ENCODE measurements at places on chromosomes 2 and 18.
A peak's percentile ranks its signal among the peaks of the same experiment; 100 is the strongest.

DNA sequence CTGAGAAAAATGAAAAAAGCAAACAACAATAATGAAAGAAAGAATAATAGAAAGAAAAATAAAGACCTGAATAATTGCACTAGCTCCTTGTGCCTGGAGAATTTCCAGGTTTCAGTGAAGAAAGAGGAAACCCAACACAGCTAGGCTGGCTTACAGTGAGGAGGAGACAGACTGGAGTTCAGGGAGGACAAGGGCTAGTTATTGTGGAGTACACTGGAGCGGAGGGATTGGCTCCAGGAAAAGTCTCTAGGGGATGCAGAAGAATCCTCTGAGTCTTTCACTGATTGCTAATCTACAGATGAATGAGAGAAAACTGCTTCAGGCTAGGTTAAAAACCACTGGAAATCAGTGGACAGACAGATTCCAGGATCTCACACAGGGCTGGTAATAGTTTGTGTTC, 163.6 kb upstream of the RBMS1 start:
- DNase-seq: no peak

GRCh38 chr2:198359308-198359707, 554.9 kb downstream of the PLCL1 start:
- DNase-seq: no peak

- DNase-seq: no peak
Observed at GRCh38 chr2:200525551-200525881, 491 bp upstream of the SGO2 start.

- no peak for DNase-seq
Observed at GRCh38 chr2:169397697-169398096, 35.4 kb upstream of the LRP2 start.

DNA sequence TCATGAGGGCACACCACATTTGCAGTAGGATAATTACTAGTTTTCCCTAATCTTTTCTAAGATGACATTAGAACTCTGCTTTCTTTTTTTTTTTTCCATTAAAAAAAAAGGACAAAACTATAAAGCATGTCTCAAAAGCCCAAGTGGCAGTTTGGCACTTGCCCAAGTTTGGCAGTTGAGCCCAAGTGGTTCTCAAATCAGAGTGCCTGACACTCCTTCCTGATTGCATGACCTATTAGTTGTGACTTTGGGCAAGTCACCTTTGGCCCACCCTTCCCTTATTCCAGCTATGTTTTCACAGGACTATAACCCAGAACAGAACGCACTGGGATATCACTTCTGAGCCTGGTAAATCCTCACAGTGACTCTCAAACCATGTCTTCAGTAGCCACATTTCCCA, 273.0 kb downstream of the CCDC85A start:
- no peak for DNase-seq

GRCh38 chr2:236555481-236555880, 14.1 kb upstream of the ACKR3 start:
- no peak for DNase-seq

DNA sequence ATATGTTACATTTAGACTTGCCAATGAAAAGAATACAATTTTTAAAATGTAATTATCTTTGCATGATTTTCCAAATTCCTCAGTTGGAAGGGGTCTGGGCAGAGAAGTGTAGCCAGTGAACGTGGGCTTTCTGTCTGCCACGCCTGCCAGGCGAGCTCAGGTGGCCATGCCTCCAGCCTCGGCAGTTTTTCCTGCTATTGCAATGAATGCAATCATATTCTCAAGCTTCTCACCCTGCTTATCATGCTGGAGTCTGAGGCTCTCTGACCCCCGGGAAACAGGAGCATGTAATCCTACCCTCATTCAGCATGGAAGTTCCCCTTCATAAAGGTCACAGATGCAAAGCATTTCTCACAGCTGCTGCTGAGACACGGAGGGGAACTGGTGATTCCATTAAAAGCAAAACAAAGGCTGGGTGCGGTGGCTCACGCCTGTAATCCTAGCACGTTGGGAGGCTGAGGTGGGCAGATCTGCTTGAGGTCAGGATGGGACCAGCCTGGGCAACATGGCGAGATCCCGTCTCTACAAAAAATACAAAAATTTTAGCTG, 154.8 kb downstream of the MBP start:
- DNase-seq: no peak

GRCh38 chr2:179441551-179441950, 176.9 kb upstream of the SESTD1 start:
- no peak for DNase-seq

DNA sequence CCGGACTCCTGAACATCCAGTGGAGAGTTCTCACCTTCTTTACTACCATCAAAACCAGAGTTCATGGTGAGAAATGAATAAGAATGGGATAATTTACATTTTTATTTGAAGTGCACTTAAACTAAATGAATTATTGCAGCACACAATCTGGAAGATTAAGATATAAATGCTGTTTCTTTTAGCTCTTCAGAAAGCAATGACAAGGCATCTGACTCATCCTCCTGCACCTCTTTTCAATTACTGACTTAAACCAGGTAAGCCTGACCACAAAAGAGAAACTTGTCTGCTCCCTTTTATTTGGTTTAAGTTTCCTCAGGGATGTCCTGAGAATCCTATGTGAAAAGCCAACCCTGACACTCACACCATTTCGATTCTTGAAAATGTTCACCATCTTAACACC, 720 bp upstream of the DSC2 start:
- no peak for DNase-seq

DNA sequence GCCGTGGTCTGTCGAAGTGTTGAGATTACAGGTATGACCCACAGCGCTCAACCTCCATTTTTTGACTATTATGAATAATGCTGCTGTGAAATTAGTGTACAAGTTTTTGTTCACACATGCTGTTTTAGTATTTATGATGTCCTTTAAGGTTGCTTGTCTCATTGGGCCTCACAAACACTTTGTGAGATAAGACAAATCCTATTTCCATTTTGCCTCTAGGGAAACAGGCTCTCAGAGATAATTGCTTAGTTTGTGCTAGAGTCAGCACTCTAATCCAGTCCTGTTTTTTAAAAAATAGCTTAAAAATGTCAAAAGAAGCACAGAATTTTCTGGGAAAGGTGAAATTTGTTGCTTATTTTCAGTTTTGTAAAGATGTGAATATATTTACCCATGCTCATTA, 43.3 kb upstream of the CUL3 start:
- no peak for DNase-seq

- peak; percentile 21 for DNase-seq
Observed at GRCh38 chr18:3217948-3218647, 1.7 kb downstream of the MYOM1 start.

- no peak for DNase-seq
Observed at GRCh38 chr2:196802401-196802800, 2.9 kb upstream of the GTF3C3 start.

GRCh38 chr2:20349513-20349921, 1.1 kb downstream of the PUM2 start:
- DNase-seq: no peak

- DNase-seq: peak; percentile 94
Observed at GRCh38 chr2:173990970-173991819, 26.0 kb upstream of the SP3 start.

- DNase-seq: no peak
Observed at GRCh38 chr2:77336013-77336412, 186.2 kb downstream of the LRRTM4 start.

GRCh38 chr2:49582946-49583345, 428.6 kb upstream of the FSHR start:
- no peak for DNase-seq

- DNase-seq: no peak
Observed at GRCh38 chr18:55559739-55560138, 28.3 kb downstream of the TCF4 start.

DNA sequence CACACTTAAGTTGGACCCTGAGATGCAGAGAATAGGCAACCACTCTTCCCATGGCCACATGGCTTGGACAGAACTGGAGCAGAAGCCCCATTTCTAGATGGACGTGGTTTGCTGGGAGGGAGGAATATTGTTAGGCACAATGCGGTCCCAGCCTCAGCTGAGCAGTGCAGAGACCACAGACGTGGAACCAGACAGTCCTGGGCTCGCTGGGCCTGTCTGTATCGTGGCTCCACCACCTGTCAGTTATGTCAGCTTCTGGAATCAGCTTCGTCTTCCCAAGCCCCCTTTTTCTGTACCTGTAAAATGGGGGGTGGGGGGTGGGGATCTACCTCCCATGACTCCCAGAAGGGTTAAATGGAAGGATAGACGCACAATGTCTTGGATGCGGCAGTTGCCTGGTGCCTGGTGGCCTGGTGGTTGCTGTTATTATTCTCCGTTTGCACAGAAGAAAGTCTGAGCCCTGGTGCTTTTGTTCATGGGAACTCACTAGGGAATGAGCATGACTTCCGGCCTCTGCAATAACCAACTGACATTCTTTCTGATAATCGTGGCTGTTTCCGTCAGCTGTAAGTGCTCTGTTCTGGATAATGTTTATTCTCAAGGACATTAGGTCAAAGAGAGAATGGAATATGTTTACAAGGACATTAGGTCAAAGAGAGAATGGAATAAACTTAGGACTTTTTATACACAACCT, 31.4 kb downstream of the COLEC11 start:
- no peak for DNase-seq

DNA sequence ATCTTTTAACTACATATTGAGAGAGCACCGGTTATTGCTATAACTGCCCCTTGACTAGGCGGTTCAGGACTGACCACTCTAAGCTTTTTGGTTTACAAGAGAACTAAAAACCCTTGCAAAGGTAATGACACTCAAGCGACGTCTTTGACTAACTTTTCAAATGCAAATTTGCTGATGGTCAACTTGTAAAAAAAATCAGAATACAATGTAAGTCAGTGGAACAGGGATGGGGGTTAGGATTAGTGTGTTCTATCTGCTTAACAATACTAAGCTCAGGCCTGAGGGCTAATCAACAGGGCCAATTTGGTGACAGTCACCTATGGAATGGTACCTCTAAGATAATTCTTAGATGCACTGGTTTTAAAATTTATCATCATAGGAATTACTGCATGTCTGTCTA, 57.1 kb downstream of the ZAP70 start:
- no peak for DNase-seq

GRCh38 chr18:73923866-73924265, 223.8 kb downstream of the FBXO15 start:
- DNase-seq: peak; percentile 74

- DNase-seq: no peak
Observed at GRCh38 chr2:187775651-187776050, 221.4 kb upstream of the TFPI start.

DNA sequence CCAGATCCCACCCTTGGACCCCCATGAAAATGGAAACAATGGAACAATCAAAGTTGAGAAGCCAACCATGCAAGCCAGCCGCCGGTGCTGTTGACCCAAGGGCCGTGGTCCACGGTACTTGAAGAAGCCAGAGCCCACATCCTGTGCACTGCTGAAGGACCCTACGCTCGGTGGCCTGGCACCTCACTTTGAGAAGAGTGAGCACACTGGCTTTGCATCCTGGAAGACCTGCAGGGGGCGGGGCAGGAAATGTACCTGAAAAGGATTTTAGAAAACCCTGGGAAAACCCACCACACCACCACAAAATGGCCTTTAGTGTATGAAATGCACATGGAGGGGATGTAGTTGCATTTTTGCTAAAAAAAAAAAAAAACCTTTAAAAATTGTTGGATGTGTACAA, 26.5 kb upstream of the TXNDC2 start:
- no peak for DNase-seq

- no peak for DNase-seq
Observed at GRCh38 chr2:43329637-43330036, 103.2 kb upstream of the ZFP36L2 start.

- DNase-seq: no peak
Observed at GRCh38 chr2:26429779-26430578, 28.3 kb downstream of the DRC1 start.

GRCh38 chr2:150110548-150110947, 376.9 kb downstream of the RND3 start:
- no peak for DNase-seq

- no peak for DNase-seq
Observed at GRCh38 chr18:2935438-2936192, 77.3 kb downstream of the LPIN2 start.

GRCh38 chr18:63162271-63163014, 157.1 kb downstream of the BCL2 start:
- no peak for DNase-seq

GRCh38 chr2:224995419-224995818, 46.8 kb downstream of the DOCK10 start:
- no peak for DNase-seq

GRCh38 chr18:55589625-55590291, 1.8 kb upstream of the TCF4 start:
- peak; percentile 99 for DNase-seq

- no peak for DNase-seq
Observed at GRCh38 chr2:133919285-133919684, 334.6 kb upstream of the MGAT5 start.

DNA sequence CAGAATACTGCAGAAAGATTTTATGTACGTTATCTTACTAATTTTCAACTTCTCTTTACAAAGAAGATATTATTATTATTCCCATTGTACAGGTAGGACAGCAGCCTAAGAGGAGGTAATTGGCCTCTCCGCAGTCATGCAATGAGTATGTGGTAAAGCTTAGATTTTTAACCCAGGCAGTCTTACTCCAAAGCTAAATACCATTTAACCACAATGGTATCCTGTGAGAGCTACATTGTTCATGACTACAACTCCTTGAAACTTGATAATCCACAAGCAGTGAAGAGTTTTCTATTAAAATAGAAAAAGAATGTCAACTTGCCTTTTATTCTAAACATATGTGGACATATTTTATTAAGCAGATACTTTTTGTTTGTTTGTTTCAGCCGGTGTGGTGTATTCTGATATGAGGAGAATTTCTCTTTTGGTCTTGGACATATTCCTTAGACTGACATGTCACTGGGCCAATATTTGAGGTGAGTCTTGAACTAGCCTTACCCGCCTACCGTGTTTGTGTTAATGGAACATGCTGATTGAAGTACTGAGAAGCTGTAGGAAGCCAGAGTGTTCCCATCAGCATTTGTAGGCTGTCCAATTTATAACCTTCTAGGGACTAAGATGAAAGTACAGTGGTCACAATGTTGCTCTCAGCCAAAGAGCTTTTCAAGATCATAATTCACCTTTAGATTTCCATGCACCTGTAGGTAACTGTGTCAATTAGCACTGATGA, 293.9 kb upstream of the DCC start:
- DNase-seq: no peak

All from esophagus muscularis mucosa (tissue), 4 donors.